Activated CD4-positive, alpha-beta T cell treated with anti-CD3 and anti-CD28 coated beads, Interleukin-2, amount 50 U/mL, for 4 hours (primary cell): ENCODE measurements at places on chromosomes 3 and 15.
A peak's percentile ranks its signal among the peaks of the same experiment; 100 is the strongest.

GRCh38 chr3:192818126-192818525, 90.8 kb upstream of the FGF12 start:
- no peak for DNase-seq

DNA sequence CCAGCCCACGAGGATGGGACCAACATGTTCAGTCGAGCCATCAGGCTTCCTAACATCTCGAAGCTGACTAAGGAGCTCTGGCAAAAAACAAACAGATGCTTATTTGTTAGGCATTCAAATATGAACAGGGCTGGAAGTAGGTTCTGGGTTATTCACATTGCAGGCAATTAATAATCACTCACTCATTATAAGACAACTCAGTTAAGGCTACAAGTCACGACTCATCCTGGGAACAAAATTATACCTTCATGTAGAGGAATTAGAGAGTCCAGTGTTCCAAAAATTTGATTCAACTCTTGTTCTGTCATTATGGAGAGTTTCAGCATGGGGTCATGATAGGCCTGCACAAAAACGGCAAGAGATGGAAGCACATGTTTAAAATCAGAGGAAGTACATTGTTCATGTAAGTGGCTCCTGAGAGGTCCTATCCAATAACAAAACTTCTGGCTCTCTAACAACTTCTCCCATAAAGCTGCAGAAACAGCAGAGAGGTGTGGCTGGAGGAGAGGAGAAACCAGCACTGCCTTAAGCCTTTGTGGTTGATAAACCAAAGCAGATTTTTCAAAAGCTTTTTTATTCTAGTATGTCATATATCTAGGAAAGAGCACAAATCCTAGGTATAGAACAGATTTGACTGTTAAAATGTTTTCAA, 50.6 kb downstream of the ARHGEF3 start:
- no peak for DNase-seq

DNA sequence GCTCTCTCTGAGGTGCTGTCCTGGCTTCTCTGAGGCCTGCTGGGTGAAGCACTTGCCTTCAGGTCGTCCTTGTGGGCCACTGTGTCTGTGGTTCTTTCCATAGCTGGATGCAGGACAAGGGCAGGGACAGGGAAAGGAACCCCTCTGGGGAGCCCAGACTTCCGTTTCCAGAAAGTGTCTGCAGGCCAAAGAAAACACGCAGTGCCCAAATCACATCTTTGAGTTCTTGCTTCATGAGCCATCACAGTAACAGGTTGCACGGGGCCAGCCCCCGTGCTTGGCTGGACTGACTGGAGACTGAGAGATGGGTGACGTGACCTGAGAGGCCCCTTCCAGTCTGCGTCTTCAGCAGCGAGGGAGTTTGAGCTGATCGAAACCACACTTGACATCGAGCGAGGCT, 115.8 kb downstream of the GABRG3 start:
- no peak for DNase-seq

GRCh38 chr3:29577250-29577649, 296.4 kb downstream of the RBMS3 start:
- no peak for DNase-seq

GRCh38 chr3:139679220-139679775, 1.5 kb upstream of the NMNAT3 start:
- DNase-seq = no peak

- DNase-seq = no peak
Measured at GRCh38 chr15:54660356-54660755, 536.4 kb downstream of the RSL24D1 start.

- no peak for DNase-seq
Measured at GRCh38 chr3:66010739-66011655, 27.7 kb downstream of the MAGI1 start.

DNA sequence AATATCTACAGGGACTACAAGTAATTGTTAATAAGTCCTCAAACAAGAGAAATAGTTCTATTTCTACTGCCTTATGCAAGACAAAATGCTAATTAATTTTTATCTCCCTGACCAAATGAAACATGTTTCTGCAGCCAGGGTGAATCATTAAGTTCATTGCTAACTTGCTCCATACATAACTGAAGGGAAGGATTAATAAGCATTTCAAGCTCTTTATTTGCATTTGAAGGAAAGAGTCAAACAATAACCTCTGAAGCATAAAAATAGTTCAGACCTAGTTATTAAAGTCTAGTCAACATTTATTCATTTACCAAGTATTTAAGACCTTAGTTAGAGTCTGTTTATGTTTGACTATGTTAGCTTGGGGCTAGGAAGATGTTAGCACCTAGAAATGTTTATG, 120.0 kb downstream of the ATP1B3 start:
- no peak for DNase-seq

DNA sequence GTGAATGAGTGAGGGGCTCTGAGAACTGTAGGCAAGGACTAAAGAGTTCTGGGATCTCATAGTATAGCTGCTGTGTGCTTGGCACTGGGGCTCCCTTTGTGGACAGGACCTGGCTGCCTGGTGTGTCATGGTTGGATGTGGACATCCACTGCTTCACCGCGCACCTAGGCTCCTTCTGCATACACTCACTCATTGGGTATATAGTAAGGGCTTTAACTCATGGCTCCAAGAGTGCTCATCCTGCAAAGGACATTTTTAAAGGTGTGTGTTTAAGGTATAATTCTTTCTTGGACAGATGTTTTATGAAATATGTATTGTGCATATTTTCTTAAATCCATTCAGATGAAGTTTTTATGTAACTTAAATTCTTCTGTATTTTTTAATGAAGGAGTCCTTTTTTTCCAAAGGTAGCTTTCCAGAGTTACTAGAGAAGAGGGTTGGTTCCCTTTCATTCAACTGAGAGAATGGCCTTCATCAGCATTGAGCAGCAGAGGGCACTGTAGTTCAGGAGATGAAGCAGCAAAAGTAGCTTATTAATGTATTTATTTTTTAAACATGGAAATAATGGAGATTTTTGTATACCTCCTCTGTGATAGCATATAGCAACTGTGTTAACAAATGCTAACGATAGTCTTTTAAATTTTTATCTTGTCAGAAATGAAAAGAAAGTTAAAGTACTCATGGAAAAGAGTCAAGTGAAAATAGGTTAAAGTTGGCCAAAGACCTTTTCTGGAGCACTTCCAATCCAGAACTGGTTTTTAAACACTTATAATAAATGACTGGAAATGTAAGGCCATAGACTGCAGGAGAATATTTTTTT, 25.2 kb downstream of the OXNAD1 start:
- DNase-seq = peak; percentile 60

DNA sequence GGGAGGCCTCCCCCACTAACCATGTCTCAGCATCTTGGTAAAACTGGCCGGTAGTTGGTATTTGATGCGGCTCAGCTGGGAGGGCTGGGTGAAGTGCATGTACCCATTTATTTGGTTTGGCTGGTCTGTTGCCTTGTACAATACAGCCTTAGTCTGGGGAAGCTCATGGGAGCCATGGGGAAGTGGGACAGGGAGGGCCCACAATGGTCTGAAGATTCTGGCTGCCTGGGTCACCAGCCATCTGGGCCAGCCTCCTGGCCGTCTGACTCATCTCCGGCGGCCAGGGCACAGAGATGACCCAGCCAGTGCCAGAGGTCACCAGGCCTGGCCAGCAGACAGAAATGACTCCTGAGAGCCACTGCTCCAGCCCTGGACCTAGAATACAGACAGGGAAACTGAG, 51.6 kb upstream of the SMAD6 start:
- no peak for DNase-seq

GRCh38 chr3:195254454-195255175, 16.3 kb downstream of the XXYLT1 start:
- DNase-seq = no peak

DNA sequence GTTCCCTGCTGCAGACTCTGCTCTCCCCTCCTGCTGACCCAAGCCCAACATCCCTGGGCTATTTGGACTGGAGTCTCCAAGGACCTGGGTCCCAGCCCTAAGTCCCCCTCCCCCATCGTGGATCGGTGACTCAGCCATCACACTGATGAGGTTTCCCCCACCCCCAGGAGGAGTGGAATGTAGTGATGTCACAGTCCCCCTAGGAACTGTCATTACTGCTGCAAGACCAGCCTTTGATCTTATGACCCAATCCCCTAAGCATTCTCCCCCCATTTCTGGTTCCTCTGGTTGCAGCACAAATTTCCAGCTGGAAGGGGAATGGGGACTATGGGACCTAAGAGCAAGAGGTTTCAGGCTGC, 63.4 kb upstream of the CSPG4 start:
- no peak for DNase-seq

DNA sequence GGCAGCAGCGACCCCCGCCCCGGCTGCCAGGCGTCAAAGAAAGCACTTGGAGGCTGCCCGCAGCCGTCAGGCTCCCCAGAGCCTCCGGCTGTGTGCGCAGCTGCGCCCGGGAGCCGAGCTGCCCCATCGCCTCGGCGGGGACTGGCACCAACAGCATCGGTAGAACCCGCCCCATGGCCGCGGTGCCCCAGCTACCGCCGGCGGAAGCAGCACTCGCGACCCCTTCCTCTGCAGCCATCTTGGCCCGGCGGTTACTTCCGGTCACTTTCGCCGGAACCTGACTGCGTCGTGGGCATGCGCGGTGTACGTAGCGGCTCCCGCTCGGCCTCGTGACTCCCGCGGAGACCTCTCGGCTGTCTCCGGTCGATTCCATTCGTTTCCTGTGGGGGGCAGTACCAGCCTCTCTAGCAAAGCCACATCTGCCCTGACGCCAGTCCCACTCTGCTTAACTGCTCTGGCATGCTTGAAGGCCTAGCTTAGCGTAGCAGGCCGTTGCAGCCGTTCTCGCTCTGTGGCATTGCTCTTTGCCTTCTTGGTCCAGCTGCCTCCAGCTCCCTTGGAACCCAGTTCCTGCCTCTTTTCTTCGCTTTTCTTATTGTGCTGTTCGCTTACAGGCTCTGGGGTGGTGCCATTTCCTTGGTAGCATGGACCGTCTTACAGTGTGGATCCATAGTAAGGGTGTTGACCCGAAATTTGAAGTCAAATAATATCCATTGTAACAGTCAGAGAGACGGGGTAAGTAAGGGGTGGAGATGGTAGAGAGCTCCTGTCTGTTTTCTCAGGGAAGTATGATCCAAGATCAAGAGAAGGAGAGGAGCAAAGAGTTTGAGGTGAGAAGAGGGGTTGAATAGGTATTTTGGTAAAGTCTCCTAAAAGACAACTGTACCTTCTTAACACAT, at the start of gene SPG11:
SPG11 (minus strand) TSS at position 253 of the 899 bp plus-strand sequence; CDS start at position 238, 15 bp downstream.
- DNase-seq = peak; percentile 96

DNA sequence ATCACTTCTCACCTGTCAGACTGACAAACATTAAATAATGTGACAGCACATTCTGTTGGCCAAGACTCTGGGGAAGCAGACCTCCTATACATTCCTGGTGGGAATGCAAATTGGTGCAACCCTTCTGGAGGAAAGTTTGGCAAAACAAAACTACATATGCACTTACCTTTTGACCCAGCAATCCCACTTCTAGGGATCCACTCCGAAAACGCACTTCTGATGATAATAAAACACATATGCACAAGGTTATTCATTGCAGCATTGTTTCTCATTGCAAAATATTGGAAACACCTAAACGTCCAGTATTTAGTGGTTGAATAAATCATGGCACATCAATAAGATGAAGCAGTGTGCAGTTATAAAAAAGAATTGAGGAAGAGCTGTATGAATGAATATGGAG, 145.5 kb upstream of the ABHD17C start:
- no peak for DNase-seq

- DNase-seq = no peak
Measured at GRCh38 chr3:99330281-99330680, 308.1 kb upstream of the COL8A1 start.

- DNase-seq = no peak
Measured at GRCh38 chr3:169678122-169678521, 14.6 kb upstream of the MECOM start.

- DNase-seq = no peak
Measured at GRCh38 chr15:76517910-76518309, 181.3 kb downstream of the ISL2 start.

GRCh38 chr15:57746786-57747185, 40.3 kb downstream of the POLR2M start:
- DNase-seq = no peak

GRCh38 chr3:21847005-21847404, 96.0 kb upstream of the ZNF385D start:
- DNase-seq = no peak

- DNase-seq = no peak
Measured at GRCh38 chr3:186841620-186842019, 890 bp upstream of the ADIPOQ start.

DNA sequence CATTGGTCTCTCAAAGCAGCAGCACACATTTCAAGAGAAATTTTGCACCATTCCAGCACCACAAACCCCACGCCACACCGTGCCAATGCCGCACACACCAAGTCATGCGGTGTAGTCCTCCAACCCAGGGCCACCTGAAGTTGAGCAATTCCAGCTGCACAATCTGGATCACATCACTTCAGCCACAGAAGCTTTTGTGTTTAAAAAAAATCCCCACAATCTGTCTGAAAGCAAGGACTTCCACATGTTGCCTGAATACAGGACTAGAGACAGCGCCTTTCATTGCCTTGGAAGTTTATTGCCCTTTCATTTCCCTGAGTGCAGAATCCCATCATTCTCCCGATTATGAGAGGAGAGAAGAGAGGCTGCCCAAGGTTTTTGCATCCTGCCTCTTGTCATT, 175.6 kb upstream of the BCL6 start:
- no peak for DNase-seq

GRCh38 chr3:76753599-76753998, 286.3 kb upstream of the ROBO2 start:
- no peak for DNase-seq

DNA sequence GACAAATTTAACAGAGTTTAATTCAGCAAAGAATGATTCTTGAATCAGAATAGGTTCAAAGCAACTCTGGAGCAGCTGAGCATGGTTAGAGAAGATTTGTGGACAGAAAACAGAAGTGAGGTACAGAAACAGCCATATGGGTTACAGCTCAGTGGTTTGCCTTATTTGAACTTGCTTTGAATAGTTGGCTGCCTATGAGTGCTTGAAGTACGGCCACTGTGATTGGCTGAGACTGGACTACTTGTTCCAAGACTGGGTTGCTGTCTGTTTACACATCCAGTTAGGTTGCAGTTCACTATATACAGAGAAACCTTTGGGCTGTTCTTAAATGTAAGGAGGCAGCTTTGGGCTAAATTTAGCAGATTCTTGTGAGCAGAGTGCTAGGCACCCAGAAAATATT, 79.4 kb upstream of the CADPS start:
- DNase-seq = no peak

- DNase-seq = no peak
Measured at GRCh38 chr3:143201045-143201444, 81.5 kb downstream of the CHST2 start.

GRCh38 chr15:52680041-52680391, 828 bp upstream of the ATOSA start:
- DNase-seq = no peak

GRCh38 chr15:70193734-70194133, 96.0 kb upstream of the TLE3 start:
- DNase-seq = no peak

- DNase-seq = no peak
Measured at GRCh38 chr3:30004481-30004880, 601.9 kb upstream of the TGFBR2 start.

DNA sequence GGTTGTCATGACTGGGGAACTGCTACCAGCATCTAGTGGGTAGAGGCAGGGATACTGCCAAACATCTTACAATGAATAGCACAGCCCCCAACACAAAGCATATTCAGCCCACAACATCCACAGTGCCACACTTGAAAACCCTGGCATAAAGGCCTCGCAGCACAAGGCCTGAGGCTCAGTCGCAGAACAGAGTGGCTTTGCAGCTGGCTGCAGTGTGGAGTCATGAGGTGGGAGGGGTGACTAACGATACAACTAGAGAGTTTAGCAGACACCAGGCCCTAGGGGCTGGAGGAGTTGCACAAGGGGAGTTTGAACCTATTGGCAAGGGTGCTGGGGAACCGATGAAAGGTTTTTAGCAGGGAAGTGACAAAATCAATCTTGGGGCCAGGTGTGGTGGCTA, 32.1 kb downstream of the GRK7 start:
- no peak for DNase-seq
